AG04450 (cell line): ENCODE measurements at places on chromosomes 2 and 18. TPM values are rescaled to one million over a fixed set of nuclear protein-coding genes. Genes with fewer than 3 reads are reported as not detected.

The TTN gene
- polyA plus RNA-seq: 0.06 and 0.07 TPM in 2 replicates

DNA sequence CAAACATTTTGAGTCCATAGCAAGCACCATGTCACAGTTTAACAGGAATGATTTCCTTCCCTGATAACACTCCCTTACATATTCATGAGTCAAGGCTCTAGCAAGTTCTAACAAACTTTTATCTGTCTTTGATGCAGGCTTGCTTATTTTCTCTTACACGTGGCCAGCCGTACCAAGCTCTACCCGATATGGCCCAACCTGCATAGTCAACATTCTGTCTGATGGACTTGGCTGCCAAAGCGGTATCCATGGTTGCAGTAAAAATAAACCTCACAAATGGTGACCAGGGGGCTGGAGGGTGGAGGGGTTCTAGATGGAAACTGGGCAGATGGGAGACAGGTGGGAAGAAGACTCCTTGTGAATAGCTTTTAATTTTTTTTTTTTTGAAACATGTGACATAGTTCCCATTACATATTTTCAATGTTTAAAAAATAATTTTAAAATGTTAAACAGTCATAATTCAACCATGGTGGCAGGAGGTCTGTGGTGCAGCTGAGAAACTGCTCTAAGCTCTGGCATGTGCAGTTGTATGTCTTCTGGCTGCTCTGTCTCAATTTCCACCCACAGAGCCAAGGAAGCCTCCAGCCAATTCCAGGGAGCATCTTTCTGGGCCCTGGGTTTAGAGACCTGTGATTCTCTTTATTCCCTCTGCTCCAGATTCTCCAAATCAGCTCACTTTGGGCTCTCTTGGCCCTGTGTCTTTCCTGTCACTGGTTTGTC, 20.7 kb upstream of the CXCR1 start:
- DNase-seq: no peak

DNA sequence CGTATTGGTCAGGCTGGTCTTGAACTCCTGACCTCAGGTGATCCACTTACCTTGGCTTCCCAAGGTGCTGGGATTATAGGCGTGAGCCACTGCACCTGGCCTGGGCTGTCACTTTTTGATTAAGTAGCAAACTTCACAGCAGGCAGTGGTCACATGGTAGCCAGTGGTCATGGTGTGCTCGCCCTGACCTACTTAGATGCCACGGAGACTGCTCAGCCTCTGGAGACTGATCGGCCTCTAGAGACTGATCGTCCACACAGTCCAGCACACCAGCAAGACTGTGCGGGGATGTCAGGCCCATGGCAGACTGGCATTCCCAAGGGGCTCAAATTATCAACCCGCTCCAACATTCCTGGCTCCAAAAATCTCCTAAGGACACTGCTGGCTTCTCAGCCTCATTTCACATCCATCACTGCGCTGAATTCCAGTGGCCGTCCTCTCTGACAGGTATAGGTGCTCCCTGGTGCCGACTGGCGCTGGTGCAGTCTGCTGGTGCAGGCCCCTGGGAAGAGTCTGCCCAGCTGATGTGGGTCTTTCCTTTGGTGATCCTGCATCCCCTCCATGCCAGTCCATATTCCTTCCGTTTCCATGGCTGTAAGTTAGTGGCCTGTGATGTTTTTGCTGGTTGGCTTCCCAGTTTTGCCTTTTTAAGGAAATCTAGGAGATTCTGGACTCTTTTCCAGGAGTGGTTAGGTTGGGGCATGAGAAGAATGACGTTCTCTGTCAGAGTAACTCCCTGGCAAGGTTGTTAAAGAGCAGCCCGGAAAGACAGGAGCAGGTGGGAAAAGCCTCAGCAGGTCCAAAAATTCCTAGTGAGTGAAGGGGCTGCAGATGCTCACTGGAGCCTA, 374.5 kb upstream of the HS6ST1 start:
- DNase-seq: no peak

DNA sequence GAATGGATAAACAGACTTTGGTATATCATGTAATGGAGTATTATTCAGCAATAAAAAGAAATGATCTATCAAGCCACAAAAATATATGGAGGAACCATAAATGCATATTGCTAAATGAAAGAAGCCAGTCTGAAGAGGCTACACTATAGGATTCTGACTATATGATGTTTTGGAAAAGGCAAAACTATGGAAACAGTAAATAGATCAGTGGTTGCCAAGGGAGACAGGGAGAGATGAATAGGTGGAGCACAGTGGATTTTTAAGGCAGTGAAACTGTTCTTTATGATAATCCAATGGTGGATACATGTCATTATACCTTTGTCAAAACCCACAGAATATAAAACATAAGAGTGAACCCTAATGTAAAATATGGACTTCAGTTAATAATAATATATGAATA, 41.0 kb upstream of the SLC30A6 start:
- DNase-seq: no peak

GRCh38 chr2:207926133-207926988, 99.0 kb downstream of the PLEKHM3 start:
- DNase-seq: peak; percentile 16

DNA sequence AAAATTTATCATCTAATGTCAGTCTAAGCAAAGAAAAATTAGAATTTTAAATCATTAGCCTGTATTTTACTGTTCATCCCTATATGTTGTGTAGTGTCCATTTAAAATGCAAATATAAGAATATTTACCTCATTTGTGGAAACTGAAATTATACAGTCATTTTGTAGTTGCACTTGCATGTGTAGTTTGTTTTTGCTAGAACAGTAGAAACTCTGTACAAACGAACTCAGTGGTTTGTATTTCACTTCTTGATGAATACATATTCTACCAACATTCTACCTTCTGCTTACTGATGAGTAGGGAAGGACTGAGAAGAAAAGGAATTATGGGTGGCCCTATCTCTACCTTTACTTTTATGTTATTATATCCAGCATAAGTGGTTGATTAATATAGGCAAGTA, 29.7 kb downstream of the BMPR2 start:
- DNase-seq: no peak

The ARHGAP25 gene
- polyA plus RNA-seq: 0.38 and 0.55 TPM in 2 replicates

DNA sequence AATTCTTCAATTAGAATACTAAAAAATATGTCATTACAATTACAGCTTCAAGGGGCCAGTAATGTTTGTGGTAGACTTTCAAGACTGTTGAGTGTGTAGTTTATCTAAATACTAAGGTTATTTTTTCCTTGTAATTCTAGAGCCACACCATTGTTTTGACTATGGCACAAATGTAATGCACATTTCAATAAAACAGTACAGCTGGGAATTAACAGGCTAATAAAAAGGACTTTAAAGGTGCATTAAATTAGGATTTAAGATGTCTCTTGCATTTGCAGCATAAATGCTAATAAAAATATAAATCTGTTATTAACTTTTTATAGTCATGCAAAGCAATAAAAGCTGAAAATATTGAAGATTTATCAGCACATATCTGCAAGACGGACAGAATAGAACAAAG, 344.8 kb downstream of the ERBB4 start:
- no peak for DNase-seq

DNA sequence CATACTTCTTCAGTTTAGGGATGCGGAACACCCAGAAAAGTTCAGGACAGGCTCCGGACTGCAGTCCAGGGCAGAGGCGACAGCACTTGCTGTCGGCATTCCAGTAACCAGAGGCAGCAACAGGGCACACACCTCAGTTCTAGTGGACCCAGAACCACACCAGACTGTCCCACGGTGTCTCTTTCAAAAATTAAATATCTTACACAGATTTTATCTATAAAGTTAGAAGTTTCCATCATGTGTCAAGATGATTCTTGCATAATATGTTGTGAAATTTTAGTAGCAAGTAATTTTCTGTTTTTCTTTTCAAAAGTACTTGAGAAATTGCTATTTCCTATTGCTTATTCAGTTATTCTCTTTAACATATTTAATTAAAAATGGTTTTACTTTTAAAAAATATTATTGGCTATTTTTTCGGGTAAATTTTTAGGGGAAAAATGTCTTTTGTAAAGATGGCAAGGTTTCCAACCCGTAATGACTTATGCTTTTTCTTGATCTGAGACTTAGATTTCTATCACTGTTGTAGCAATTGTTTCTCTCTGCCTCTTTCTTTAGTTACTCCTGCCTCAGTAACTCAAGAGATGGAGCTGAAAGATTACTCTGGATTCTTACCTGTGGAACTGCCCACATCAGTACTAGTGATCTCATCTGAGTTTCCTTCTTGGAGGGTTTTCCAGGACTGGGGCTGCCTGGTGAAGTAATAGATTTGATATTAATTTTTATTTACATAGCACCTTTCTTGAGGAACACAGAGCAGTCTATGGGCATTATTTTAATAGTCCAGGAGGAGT, 182.7 kb downstream of the LTBP1 start:
- DNase-seq: no peak

GRCh38 chr18:44546954-44547353, 133.7 kb upstream of the SETBP1 start:
- no peak for DNase-seq

The PCARE gene
- polyA plus RNA-seq: not detected in 2 replicates

The SP110 gene
- 7.8 and 8.2 TPM in 2 replicates for polyA plus RNA-seq

DNA sequence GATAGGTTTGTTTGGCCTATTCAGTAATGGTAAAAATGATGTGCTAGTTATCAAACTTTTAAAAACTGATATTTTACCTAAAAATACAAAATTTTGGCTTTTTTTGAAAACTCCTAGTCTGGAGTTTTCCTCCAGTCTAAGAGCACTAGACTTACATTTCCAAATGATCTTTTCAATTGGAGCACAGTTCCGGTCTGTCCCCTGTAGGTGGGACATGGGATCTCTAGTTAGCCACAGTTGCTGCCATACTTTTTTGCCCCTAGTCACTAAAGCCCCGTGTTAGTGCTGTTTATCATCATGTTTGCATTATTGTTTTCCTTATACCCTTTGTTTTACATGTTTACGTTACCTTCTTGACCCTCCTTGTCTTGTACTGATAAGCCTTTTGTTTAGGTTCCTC, 52.4 kb downstream of the RELCH start:
- no peak for DNase-seq

DNA sequence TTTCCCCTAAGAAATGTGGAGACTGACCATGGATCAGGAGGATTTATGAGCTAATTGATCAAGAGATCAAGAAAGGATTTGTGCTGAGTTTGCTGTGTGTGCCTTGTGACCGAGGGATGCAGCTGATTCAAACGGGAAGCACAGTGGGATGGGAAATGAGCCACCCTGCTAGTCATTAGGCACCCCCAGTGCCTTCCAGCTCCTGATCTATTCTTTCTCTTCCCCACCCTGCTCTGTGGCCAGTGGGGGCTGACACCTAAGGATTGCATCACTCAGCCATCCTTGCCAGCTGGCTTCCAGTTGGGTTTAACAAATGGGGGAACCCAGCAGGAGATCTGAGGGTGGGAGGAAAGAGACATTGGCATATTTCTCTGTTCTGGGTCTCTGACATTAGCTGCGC, 132.2 kb upstream of the CXCR4 start:
- DNase-seq: no peak

- no peak for DNase-seq
Observed at GRCh38 chr2:28393114-28393836, 617 bp downstream of the FOSL2 start.

DNA sequence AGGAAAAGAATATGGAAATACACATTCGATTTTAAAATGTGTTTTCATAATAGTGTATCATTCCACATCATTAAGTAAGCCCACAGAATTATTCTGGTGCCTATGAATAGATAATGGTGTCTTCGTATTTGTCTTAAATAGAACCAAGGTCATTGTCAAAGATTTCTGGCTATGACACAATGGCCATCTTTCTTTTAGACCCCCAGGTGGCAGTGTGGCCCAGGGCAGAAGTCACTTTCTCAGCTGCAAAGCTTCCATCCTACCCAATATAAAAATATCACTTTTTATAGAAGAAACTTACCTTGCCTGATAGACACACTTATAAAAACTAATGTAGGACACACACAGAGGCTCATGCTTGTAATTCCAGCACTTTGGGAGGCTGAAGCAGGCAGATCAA, 57.5 kb downstream of the ZRANB3 start:
- no peak for DNase-seq

- DNase-seq: no peak
Observed at GRCh38 chr2:70987386-70987785, 7.3 kb downstream of the TEX261 start.

GRCh38 chr2:178767094-178768060, 39.8 kb downstream of the TTN start:
- no peak for DNase-seq

GRCh38 chr2:86189782-86190416, 5.4 kb downstream of the IMMT start:
- no peak for DNase-seq

GRCh38 chr18:76668546-76668945, 153.8 kb upstream of the ZNF236 start:
- DNase-seq: no peak

DNA sequence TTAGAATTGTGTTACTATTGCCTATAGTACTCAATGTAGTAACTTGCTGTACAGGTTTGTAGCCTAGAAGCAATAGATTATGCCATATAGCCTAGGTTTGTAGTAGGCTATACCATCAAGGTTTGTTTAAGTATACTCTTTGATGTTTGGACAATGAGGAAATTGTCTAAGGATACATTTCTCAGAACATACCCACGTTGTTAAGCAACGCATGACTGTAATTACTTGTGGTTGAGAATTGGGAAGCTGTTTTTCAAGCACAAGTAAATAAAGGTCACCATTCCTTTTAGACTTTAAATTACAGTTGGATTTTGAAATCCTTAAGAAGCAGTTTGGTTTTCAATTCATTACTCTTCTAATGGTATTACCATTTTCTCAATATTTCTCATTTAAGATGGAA, 89.8 kb upstream of the KCNH7 start:
- no peak for DNase-seq

The IL1R1 gene
- 88.8 and 102 TPM in 2 replicates for polyA plus RNA-seq

The HOXD10 gene
- polyA plus RNA-seq: not detected in 2 replicates

- DNase-seq: no peak
Observed at GRCh38 chr18:35422237-35422636, 45.1 kb upstream of the ZNF396 start.

DNA sequence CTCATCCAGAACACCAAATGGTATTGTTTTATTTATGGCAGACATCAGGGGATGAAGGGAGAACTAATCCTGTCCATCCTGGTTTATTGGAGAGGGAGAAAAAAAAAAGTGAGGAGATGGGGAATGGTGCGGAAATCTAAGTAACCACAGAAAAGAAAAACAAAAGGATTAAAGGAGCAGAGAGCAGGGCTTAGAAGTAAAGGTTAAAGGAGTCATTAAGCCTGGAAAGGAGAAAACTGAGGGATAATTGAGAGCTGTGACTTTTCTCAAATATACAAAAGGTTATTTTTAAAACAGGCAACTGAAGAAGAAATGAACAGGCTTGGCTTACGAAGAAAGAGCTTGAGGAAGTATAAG, 127.2 kb upstream of the PPP1CB start:
- DNase-seq: no peak

DNA sequence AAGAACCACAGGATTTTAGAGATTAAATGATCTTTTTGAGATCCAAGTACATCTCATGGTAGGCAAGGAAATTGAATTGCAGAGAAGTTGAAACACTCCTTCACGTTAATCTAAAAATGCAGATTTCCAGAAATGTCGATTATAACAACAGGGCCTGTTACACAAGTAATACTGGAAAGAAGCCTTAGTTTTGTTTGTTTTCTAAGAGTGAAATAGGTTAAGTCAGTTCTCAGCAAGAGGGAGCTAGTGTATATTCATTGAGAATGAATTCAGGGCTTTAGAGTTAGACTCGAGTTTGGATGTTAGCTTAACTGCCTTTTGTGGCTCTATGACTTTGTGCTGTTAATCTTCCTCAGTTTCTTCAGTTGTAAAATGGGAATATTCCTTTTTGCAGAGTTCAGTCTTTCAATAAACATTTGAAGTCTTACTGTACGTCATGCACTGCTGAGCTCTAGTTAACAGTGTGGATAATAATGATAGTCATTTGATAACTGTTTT, 926 bp downstream of the NDUFV2 start:
- DNase-seq: no peak
